ENCODE measurements at places on chromosomes 3 and 15. TPM values are rescaled to one million over a fixed set of nuclear protein-coding genes. Genes with fewer than 3 reads are reported as not detected.

The CSPG5 gene
- polyA plus RNA-seq: 1.2 TPM

GRCh38 chr15:88874684-88875083 is 20.7 kb downstream of the HAPLN3 start:
- no peak for DNase-seq

GRCh38 chr3:128969993-128970739 is 23.7 kb downstream of the CFAP92 start:
- DNase-seq: no peak

- DNase-seq: no peak
Observed at GRCh38 chr3:56219894-56220805, 248.1 kb downstream of the ERC2 start.

DNA sequence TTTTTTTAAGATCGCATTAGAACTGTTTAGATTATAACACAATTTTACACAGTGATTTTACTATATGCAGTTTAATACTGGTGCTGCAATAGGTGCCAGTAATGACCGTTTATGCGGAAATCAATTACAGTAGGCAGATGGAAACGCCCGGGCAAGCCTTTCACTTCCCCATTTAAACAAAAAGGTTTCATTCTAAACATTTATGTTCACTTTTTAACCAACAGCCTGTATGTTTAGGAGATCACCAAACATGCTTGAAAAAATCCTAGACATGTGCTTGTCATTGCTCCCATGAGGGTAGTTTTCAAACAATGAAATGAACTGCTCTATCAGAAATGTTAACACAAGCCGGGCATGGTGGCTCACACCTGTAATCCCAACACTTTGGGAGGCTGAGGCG is 2.7 kb downstream of the BNIP2 start:
- DNase-seq: no peak

DNA sequence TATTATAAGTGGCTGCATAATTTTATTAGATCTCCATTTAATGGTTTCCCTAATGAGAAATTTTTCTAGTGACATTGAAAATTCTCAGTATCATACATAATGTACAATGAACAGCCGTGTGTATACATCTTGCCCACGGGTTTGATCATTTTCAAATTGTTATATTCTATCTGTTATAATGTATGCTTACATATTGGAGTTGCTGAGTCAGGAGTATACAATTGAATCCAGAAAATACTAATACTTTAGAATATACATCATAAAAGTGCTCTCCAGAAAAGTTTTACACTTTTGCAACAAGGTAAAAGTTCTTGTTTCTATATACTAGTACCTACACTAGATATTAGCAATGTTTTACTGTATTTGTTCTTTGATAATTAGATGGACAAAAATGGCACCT is 82.8 kb downstream of the SPATA16 start:
- DNase-seq: no peak

GRCh38 chr3:59677747-59678702 is 628.2 kb upstream of the CFAP20DC start:
- DNase-seq: no peak

DNA sequence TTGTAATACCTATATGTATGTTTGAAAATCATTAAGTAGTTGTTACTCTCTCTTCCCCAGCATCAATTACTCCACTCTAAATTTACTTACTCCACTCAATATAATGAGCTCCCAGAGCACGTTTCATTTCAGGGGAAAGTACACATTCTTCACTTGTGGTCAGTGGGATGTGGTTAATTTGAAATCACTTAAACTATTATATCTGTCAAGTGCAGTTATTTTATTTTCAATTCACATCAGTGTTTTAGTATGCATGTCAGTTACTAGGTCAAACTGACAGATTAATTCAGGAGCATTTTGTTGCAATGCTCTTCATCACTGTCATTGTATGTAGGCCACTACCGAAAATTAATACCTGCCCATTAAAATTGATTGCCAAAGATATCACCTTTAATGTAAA is 376.1 kb downstream of the ZIC4 start:
- DNase-seq: no peak

DNA sequence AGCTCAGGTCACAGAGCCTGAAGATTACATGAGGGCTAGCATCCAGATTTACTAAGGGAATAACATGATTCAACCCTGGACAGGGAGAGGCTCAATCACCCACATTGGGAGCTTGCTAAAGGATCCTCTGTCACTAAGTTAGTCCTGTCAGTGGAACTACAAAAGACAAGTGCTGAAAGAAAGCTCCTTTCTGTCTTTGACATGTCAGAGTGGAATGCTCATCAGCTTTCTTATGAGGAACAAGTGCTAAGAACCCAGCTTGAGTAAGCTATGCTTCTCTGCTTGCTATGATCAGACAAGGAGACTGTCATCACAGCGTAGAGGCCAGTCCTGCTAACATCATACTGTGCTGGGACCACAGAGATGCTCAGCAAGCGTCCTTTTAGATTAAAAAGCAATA is 74.5 kb downstream of the MB21D2 start:
- DNase-seq: no peak

- DNase-seq: no peak
Observed at GRCh38 chr3:189038773-189039745, 132.7 kb upstream of the TPRG1 start.

DNA sequence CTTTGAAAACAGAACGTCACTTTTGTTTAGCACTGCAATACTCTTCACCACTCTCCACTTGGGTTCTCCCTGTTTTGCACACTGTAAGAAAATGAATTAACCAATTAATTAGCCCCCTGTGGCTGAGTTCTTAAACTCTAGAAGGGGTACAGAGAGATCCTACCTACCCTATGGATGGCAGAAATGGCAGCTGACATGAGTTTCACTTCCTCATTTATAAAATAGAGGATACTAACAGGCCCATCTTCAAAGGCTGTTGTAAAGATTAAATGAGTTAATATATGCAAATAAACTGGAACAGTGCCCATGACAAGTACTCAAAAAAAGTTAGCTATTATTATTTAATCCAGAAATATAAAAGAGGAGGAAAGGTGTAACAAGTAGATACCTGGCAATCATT is 36.9 kb downstream of the SUCLG2 start:
- no peak for DNase-seq

The CGNL1 gene
- 62.5 TPM for polyA plus RNA-seq

The RETNLB gene
- not detected for polyA plus RNA-seq

The A4GNT gene
- 1.7 TPM for polyA plus RNA-seq

The CCDC12 gene
- 53.4 TPM for polyA plus RNA-seq

DNA sequence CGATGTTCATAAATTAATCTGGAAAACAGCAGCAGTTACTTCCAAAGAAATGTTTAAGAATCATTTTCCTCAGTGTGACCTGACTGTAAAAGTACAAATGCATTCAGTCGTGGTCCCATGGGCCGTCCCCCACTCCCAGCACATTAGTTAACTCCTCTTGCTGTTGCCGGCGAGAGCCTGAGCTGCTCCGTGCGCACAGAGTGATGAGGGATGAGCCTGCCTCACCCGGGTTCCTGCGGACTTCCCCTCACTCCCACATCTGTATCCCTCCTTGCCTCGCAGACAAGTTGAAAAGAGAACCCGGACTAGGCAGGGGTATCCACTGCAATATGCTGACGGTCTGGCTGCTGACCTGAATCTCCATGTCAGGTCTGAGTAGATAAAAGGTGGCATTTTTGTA is 861.7 kb upstream of the NR2F2 start:
- no peak for DNase-seq

GRCh38 chr15:58145606-58146005 is 7.4 kb downstream of the AQP9 start:
- DNase-seq: no peak

The CP gene
- polyA plus RNA-seq: 1.1 TPM

GRCh38 chr15:63933522-63933921 is 99.8 kb upstream of the HERC1 start:
- no peak for DNase-seq

- DNase-seq: no peak
Observed at GRCh38 chr3:27559835-27560234, 75.7 kb upstream of the SLC4A7 start.

- DNase-seq: no peak
Observed at GRCh38 chr3:172021859-172022258, 17.5 kb upstream of the FNDC3B start.

The SPSB4 gene
- 17.3 TPM for polyA plus RNA-seq

The TEX55 gene
- not detected for polyA plus RNA-seq

DNA sequence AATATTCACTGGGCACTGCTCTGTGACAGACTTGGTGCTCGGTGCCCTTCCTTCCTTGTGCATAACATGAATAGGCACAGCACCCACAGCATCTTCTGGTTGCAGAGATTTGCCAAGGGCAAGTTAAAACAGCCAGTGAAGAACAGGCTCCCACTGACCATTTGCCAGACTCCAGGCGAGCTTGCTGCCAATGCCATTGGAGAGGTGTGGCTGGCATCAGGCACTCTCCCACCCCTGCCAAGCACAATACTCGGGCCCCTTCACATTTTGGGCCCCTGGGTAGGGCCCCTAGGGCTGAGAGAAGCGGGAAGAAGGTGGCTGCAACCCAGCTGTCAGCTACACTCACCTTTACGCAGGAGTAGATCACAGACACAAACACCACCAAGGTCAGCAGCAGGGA is 112.1 kb downstream of the SEC22A start:
- DNase-seq: no peak

- DNase-seq: no peak
Observed at GRCh38 chr15:89591834-89592233, 16.6 kb downstream of the TICRR start.

DNA sequence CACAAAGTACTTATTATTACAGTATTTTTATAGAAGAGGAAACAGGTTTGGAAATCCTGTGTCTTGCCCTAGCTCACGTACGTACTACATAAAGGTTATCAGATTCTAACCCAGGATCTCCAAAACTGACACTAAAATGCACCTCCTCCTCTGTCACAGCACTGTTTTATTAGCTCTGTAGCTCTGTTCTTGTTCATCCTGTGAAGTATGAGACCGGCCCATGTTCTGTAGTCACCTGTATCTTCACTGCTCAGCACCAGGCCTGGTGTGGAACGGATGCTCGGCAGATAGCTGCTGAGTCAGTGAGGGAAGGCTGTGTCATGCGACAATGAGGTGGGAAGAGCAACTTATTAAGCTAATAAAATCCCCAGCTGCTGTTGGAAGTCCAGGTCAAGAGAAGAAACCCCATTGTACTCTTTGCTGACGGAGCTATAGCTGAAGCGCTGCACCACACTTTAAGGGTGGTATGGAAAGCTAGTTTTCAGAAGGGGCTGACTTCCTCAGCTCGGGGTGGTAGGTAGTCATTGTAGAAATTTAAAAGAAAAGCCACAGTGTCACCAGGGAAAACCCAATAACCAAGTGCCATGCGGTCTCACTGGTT is 22.8 kb downstream of the BCL2A1 start:
- no peak for DNase-seq
